NCI-H2081 treated with DMSO at 0.1 percent for 48 hours (cell line): ENCODE measurements at places on chromosomes 6 and 20.

GRCh38 chr20:44518248-44518647 is 3.6 kb downstream of the SERINC3 start:
- DNase-seq, result no peak

- DNase-seq, result no peak
Observed at GRCh38 chr6:26400626-26401025, 1.4 kb upstream of the BTN3A1 start.

DNA sequence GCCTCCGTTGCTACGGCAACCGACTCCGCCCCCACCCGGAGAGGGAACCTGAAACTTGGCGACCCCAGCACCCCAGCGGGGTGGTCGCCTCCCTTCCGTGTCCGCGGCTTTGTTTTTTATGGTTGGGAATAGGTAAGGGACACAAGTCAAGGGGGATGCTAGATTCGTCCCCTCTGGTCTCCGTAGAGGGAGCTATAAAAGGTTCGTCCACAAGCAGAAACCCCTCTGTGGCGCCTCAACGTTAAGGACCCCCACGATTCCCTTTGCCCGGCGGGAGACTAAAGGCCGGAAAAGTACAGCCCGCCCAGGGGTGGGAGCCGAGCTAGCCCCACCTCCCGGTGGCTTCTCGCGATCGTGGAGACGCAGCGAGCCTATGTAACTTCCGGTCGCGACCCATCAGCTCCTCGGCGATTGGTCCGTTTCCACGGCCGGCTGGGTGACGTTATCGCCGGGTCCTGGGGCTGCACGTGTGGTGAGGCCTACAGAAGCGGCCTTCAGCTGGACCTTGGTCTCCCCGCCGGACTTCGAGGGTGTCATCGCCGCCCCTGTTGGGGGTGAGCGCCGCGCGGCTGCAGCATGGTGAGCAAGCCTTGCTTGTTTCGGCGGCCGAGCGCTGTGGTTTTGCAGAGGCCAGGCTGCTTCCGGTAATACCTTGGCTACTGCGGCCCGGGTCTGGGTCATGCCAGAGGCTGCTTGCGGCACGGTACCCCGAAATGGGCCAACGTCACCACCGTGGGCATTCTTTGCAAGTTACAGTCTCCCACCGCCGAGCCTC is at the start of gene LTV1:
Gene LTV1 (plus strand): TSS at position 437 of the 775 bp plus-strand sequence. CDS start 140 bp downstream, at position 577.
- peak; percentile 76 for DNase-seq

DNA sequence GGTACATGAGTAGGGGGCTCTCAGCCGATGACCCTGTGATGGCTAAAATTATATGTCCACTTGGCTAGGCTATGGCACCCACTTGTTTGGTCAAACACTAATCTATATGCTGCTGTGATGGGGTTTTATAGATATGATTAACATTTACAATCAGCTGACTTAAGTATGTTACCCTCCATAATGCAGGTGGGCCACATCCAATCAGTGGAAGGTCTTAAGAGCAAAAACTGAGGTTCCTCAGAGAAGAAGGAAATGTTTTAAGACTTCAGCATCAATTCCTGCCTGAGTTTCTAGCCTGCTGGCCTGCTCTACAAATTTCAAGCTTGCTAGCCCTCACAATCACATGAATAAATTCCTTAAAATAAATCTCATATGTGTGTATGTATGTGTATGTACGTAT is 18.9 kb upstream of the MAK start:
- no peak for DNase-seq

DNA sequence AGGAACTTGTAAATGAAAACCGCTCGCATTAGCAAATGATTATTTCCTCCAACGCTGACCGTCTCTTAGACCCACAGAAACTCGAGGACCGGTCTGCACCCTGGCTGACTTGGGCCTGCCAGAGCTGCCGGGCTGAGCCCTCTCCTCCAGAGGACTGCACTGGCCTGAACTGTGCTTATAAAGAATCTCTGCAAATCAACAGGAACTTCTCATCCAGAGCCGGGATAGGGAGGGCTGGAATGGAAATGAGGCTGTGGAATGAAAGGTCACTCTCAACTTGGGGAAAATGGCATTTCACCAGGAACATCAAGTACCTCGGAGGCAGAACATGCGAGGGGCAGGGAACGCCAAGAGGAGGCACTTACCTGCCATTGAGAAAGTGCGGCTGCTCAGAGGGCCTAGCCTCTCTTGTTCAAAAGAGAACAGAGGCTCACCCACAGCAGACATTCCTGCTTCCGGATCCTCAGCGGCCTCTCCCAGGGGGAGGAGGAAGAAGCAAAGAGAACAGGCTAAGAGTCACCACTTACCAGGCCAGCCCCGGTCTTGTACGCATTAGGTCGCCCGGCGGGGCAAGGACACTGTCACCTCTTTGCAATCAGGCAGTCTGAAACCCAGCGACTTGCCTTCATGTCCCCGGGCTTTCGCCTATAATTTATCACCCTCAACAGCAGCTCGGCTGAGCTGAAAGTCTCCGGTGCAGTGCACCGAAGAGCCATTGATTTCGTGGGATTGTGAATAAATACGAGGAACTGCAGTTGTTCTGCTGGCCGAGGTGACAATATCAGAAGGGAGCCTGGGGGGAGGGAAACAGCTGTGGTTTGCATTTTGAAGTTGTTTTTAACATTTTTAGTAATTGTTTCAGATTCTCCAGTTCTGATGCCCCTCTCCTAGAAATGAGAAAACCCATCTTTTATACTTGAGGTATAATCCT is 37.6 kb downstream of the ZMYND8 start:
- no peak for DNase-seq

DNA sequence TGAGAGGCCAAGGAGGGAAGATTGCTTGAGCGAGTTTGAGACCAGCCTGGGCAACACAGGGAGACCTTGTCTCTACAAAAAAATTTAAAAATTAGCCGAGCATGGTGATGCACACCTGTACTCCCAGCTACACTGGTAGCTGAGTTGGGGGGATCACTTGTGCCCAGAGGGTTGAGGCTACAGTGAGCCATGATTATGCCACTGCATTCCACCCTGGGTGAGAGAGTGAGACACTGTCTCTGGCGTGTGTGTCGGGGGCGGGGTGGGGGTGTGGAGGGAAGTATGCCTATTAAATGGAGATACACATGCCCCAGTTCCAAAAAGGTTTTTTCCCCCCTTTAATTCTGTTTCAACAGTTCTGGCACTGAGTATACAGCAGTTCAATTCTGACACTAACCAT is 223.2 kb downstream of the TBC1D7 start:
- no peak for DNase-seq

DNA sequence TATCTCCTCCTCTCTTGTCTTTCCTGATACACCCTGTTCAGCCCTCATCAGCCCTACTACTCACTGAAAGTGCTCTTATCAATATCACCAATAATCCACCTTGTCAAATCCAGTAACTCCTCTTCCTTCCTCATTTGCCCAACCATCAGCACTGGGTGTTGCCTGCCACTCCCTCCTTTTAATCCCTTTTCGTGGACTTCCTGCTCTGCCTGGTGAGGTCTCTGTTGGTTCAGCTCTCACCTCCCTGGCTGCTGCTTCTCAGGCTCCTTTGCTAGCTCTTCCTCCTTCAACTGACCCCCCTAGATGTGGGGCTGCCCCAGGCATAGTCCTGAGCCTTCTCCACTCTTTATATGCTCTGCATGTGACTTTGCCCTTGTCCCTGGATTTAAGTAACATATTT is 92.5 kb downstream of the PREP start:
- DNase-seq, result no peak

GRCh38 chr6:120077489-120077888 is 727.9 kb upstream of the MAN1A1 start:
- DNase-seq, result no peak

DNA sequence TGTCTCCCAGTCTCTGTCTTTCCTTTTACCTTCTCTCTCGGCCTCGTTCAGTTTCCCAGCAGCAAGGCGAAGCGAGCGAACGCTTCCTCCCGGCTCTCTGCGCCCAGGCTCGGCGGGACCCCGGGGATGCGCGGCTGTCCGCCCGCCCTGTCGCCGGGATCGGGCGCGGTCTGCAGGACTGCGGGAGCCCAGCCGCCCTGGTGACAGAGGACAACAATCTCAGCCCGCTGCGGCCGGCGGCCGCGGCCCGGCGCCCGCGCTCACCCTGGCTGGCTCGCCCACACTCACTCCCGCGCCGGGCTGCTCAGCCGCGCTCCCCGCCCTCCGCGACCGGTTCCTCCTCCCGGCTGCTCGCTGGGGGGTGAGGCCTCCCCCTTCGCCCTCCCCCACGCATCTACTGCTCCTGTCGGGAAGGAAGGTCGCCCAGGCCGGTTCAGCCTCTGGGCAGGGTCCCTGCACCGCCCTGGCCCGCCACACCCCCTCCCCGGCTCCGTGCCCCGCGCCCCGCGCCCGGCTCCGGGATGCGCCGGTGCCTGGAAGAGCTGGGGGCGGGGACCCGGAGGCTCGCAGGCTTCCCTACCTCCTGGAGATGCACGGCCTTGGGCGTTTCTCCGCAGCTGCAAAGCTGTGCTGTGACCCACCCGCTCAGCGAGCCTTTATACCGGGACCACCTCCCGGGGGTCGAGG is 410 bp downstream of the SYNE1 start:
- no peak for DNase-seq

- no peak for DNase-seq
Observed at GRCh38 chr6:32189069-32189741, 797 bp downstream of the PBX2 start.

DNA sequence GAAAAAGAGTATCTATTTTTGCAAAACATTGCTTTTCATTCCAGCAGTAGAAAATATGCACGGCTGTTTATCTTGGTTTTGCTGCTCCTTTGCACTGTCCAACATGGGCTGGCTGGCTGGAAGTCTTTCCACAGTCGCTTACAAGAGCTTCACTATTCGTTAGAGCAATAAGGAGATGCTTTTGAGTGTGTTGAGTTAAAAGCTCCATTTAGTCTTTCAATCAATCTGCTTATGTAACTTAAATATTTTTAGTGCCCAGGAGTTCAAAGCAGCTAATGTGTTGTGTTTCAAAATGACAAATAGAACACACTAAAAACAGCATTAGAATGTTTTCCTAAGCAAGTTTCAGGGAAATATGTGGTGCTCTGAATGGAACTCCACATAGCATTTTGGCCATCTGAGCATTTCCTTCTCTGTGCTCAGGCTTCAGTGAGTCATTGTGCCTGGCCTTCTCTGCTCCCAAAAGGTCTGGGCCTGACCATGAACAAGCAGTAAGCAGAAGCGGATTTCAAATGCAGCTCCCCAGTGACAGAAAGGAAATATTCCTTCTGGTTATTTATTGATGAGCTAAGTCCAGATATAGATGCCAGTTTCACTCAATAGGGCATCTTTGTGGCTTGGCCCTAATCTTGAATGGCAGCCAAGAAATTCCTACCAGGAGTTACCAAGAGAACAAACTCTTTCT is 580.3 kb downstream of the TENT5A start:
- no peak for DNase-seq

DNA sequence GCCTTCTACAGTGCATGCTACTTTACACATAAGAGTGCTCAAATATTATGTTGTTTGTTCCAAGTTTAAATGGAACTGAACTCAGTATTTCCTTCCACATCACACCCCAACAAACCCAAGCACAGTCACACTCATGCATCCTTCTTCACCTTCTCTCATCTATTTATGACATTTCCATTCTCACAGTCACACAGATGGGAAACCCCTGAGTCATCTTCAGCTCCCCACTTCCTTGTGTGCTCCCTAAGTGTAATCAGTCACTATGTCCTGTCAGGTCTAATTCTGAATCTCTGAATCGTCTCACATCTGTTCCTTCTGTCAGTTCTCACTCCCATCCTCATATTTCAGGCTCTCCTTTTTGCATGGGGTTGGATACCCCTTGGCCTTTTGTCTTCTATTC is 96.0 kb downstream of the RIMS1 start:
- DNase-seq, result no peak

- DNase-seq, result no peak
Observed at GRCh38 chr6:42339991-42340401, 111.7 kb downstream of the TRERF1 start.

GRCh38 chr20:58458342-58459057 is 56.7 kb downstream of the APCDD1L start:
- no peak for DNase-seq

GRCh38 chr20:23396950-23397627 is 24.2 kb downstream of the NAPB start:
- no peak for DNase-seq

GRCh38 chr20:46651091-46651962 is at the start of gene SLC13A3:
Gene SLC13A3 (minus strand): TSS chr20:46651459. CDS start chr20:46651421, 38 bp downstream.
- DNase-seq, result no peak
